ENCODE measurements at places on chromosomes 3 and 15. TPM values are rescaled to one million over a fixed set of nuclear protein-coding genes. Genes with fewer than 3 reads are reported as not detected.
A peak's percentile ranks its signal among the peaks of the same experiment; 100 is the strongest.

IQCF5 gene
- polyA plus RNA-seq, result not detected

ASB14 gene
- not detected for polyA plus RNA-seq

FBXO40 gene
- 0.63 TPM for polyA plus RNA-seq

GRK7 gene
- polyA plus RNA-seq, result not detected

DNA sequence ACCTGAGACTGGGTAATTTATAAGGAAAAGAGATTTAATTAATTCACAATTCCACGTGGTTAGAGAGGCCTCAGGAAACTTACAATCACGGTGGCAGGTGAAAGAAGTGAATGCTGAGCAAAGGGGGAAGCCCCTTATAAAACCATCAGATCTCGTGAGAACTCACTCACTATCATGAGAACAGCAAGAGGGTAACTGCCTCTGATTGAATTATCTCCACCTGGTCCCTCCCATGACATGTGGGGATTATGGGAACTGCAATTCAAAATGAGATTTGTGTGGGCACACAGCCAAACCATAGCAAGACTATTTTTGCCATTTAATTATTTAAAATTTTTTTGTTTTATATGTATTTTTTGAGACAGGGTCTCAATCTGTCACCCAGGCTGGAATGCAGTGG, 27.0 kb upstream of the KCTD6 start:
- DNase-seq, result no peak

GRCh38 chr3:188947401-188948280, 224.1 kb upstream of the TPRG1 start:
- peak; percentile 99 for DNase-seq

DNA sequence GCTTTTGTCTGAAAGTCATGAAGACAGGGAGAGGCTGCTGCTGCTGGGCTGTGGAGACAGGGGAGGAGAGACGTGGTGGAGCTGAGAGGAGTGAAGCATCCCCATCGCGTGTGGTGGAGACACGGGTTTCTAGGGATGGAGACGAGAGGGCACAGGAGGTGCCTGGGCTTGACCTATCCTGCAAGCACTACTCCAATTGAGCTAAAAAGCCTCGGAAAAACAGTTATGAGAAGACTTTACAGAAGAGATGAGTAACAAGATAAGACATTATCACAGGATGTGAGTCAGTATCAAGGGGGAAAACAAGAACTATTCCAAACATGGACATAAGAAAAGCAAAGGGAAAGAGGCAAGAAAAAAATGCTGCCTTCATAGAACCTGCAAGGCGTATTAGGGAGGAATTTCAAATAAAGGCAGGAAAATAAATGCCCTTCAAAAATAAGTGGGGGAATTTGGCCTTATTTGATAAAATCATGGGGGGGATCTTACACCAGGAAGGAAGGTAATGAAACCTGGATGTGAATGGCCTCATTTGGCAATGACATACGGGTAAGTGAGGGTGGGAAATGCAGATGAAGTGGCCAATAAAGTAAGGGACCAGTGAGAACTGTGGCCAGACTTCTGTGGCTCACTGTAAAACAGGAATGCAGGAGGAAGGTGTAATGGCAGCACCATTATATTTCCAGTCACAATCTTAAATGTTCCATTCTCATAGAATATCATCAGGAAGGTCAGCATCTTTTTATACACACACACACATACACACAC, 97.9 kb downstream of the PLD1 start:
- DNase-seq, result no peak

- DNase-seq, result no peak
Measured at GRCh38 chr3:59482684-59483083, 432.9 kb upstream of the CFAP20DC start.

SERINC4 gene
- 0.39 TPM for polyA plus RNA-seq

DNA sequence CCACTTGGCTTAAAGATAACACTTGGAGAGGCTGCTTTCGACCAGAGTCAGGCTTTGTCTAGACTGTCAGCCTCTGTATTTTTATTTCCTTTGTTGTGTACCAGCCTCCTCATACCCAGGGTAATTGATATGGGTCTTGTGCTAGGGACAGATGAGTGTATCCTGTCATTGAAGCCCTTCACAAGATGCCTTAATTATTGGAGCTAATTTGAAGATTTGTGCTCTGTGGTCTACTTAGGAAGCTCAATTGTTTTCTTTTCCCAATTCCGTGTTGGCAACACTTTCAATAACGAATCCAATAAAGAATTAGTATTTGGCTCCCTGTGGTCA, 60.5 kb upstream of the DPH6 start:
- no peak for DNase-seq

DNA sequence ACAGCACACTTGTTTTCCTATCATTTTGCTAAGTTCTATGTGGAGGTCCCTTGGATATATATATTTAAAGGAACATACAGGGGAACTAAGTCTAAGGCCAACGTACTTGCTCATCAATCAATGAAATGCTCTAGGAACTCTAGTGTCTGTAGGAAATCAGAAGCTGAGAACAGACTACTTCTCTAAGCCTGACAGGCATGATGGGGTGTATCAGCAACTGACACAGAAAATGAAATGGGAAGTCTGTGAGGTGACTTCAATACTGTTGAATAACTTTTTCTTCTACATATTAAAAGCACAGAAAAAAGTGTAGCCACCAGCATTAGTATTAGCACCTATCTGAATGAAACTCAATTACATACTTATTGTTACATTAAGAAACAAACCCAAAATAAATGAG, 56.9 kb upstream of the CSPG5 start:
- no peak for DNase-seq

GRCh38 chr3:64098670-64099069, 75.4 kb upstream of the PSMD6 start:
- no peak for DNase-seq

GRCh38 chr15:60006873-60007272, 2.8 kb downstream of the FOXB1 start:
- no peak for DNase-seq

GP5 gene
- polyA plus RNA-seq, result 0.46 TPM

DNA sequence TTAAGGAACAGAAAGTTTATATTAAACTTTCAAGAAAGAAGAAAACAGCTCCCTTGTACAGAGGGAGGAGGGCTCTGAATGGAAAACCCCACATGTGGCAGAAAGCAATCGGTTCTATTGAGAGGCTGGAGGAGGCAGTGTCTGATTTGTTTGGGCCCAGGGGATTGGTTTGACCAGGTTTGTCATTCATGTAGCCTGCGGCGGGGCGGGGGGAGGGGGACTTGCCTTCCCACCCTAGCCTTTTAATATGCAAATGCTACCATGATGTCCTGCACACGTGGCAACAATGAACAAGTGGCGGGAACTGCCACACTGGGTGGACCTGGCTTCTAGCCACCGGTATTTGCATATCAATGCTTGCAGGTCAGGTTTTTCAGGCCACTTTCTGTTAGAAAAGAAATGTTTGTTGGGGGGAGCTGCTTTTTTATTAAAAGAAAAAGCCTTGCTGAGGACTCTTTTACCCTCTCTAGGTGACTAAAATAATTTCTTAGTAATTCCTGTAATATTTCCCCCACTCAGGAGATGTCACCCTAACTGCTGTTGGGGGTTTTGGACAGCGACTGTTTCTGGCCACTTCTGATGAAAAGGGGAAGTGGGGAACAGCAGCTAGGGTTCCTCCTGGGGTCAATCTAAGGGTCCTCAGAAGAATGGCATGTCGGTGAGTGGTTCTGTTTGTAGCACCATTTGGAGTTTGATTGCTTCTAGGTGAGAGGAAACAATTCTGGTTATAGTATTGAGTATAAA, 691.2 kb downstream of the TBL1XR1 start:
- no peak for DNase-seq

- no peak for DNase-seq
Measured at GRCh38 chr3:4823986-4824925, 155.0 kb upstream of the BHLHE40 start.

DNA sequence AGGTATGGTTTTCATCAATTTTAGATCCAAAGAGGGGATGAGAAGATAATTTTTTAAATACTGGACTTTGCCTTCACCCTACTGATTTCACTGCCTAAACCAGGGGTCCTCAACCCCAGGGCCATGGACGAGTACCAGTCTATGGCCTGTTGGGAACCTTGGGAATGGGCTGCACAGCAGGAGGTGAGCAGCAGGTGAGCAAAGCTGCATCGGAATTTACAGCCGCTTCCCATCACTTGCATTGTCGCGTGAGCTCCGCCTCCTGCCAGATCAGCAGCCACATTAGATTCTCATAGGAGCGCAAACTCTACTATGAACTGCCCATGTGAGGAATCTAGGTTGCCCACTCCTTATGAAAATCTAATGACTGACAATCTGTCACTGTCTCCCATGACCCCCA, 76.3 kb upstream of the TTBK2 start:
- DNase-seq, result no peak

GPR27 gene
- polyA plus RNA-seq, result 9.2 TPM

- DNase-seq, result no peak
Measured at GRCh38 chr3:99409961-99410360, 228.4 kb upstream of the COL8A1 start.

GRCh38 chr3:160393346-160394008, 5.5 kb downstream of the IFT80 start:
- DNase-seq, result no peak

DNA sequence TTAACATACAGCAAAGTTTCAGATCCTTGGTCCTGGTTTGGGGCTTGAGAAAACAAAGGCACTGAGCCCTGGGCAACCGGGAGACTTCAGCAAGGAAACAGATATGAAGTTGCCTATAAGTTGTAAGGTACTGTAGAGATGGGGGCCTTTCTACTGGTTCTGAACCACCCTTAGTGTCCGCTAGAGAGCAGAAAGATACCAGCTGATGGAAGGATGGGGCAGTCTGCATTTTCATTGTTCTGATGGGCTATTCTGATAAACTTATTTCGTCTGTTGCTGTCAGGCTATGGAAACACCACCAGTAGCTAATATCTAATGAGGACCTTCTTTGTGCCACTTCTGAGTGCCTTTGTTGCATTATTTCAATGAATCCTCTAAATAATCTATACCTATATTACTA, 38.7 kb downstream of the FGD5 start:
- no peak for DNase-seq

GRCh38 chr3:193883551-193883950, 252.4 kb upstream of the HES1 start:
- no peak for DNase-seq

GRCh38 chr3:76969996-76970615, 69.8 kb upstream of the ROBO2 start:
- DNase-seq, result no peak

ACSBG1 gene
- 0.30 TPM for polyA plus RNA-seq

DNA sequence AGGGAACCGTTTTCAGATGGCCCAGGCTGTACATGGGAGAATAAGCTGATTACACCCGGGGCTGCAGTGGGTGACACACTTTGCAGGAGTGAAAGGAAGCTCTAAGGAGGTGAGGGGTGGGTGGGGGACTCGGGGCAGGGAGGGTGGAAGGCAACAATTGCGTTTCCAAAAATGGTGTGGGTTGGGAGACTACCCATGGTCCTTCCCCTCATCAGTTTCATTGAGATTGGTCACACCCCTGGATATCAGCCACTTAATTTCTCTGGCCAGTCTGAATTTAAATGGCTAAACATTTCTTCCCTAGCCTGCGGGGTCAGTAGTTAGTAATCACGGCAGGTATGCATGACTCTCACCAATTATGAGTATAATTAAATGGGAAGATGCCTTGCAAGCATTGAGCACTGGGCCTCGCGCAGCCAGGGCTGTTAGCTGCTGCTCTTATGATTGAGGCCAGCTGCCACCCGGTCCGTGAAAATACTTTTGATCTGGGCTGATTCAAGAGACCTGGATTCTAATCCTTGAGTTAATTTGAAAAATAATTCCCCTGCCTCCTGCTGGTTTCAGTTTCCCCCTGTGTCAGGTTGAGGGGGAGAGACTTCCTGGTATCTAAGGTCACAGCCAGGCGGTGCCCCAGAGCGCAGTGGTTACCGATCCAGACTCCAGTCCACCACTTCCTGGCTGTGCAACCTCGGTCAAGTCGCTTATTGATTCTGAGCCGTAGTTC, 23.3 kb downstream of the SLC6A6 start:
- DNase-seq, result no peak

GRCh38 chr15:22806156-22806555, 19.7 kb downstream of the NIPA1 start:
- no peak for DNase-seq

DNA sequence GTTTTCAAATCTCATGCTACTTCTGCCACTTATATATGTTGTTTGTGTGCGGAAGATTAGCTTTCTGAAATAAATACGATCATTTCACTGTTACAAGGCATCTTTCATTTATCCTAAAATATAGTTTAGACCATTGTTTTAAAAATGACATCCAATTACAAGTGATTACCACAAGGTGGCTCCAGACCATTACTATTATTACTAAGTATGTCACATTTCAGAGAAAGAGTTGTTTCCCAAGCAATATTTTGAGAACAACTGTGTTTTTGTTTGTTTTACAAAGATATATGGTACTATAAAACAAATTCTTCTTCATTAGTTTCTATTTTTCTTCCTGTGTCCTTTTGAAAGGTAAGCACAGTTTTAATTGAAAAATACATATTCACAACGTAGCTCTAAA, 136.0 kb upstream of the RAP2B start:
- no peak for DNase-seq

All from ovary (tissue), 10 donors.